ENCODE measurements at places on chromosomes 1 and 21.

- no peak for DNase-seq
These were observed 87.9 kb downstream of the DSCAM start for GRCh38 chr21:40759061-40759460.

DNA sequence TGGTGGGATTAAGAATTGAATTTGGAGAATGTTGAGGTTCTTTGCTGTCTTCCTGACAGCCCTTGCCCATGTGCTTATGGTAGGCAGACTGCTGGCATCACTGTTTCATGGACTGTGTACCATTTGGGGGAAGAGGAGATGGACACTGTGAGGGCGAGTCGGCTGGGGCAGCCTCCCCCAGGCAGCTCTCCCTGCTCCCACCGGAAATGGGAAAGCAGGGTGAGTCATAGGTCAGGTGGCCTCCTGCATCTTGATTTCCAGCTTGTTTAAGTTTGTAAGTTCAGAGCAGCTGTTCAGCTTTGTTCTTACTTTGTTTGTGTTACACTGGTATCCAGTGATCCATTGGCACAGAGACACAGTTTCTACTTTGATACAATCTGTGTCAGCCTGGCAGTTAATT lies 87.2 kb upstream of the CNIH3 start:
- no peak for DNase-seq

- DNase-seq = no peak
These were observed 7.0 kb downstream of the GPR37L1 start for GRCh38 chr1:202129453-202130296.

- DNase-seq = no peak
These were observed 306.3 kb upstream of the DUSP10 start for GRCh38 chr1:222048094-222048595.

GRCh38 chr1:43659212-43660166 lies 9.5 kb downstream of the KDM4A start:
- DNase-seq = no peak

DNA sequence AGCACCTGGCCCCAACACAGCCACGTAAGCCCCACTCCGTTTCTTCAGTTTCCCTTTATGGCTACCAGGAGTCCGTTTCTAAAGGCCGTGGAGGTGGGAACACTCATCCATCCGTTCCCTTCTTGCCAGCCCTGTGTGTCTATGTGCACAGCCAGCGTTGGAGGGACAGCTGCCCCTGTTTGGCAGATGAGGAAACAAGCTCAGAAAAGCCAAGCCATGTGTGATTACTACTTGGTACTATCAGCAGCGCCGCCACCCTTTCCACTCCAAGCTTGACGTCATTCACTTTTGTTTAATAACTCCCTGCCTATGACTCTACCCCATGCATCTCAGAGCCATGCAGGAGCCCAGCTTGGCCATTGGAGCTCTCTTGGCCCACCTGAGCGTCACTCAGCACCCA lies 3.5 kb downstream of the LRP8 start:
- no peak for DNase-seq

GRCh38 chr21:45090966-45091365 lies 16.6 kb downstream of the ADARB1 start:
- no peak for DNase-seq

- DNase-seq = no peak
These were observed 92.6 kb downstream of the ATG4C start for GRCh38 chr1:62876535-62876934.

GRCh38 chr21:25273959-25274358 lies 333.3 kb downstream of the MRPL39 start:
- no peak for DNase-seq

DNA sequence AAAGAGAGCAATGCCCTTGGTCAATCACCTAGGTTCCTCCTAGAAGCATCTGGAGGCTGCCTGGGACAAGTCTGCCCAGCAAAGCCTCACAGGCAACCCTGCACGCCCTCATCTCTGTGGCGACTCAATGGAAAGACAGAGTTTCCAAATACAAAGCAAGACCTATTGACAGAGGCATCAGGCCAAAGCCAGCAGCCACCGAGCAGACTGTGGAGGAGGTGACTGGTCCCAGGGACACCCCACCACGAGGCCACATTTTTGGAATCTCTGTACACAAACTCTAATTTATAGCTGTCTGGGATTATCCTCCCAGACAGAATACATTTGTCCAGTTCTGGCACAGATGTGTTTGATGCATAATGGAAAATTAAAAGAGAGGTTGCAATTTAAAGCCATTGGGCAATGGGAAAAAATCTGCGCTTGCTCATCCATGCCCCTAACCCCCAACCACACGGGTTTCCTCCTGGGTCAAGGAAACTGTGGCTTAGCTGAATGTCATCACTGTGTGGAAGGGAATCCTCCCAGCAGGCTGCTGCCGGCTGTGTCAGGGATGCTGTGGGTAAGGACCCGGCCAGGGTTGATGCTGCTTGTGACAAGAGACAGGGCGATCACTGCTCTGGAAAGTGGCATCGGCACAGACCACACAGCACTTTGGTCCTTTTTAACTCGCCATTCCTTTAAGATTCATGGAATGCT lies 14.3 kb downstream of the TSPAN2 start:
- DNase-seq = no peak

DNA sequence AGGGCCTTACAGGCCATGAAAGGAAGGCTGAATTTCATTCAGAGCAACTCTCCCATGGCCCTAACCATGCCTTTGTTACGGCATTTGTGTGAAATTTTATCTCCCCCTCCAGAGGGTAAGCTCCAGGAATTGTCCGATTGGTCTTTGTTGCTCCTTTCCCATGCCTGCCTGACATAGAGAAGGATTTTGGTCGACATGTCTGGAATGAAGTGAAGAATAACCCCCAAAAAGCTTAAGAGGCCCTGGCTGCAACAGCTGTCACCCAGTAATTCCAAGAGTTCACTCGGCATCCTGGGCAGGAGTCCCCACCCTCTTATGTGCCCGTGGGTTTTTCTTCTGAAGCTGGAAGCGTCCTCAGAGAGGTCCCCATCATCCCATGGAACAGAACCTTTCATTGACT lies 20.6 kb downstream of the CDA start:
- no peak for DNase-seq

- DNase-seq = no peak
These were observed 159.0 kb upstream of the ZC3H12A start for GRCh38 chr1:37315371-37315846.

GRCh38 chr1:81703756-81704463 lies 96.8 kb upstream of the ADGRL2 start:
- DNase-seq = no peak

GRCh38 chr1:109623601-109624161 lies 4.0 kb downstream of the AMPD2 start:
- no peak for DNase-seq

DNA sequence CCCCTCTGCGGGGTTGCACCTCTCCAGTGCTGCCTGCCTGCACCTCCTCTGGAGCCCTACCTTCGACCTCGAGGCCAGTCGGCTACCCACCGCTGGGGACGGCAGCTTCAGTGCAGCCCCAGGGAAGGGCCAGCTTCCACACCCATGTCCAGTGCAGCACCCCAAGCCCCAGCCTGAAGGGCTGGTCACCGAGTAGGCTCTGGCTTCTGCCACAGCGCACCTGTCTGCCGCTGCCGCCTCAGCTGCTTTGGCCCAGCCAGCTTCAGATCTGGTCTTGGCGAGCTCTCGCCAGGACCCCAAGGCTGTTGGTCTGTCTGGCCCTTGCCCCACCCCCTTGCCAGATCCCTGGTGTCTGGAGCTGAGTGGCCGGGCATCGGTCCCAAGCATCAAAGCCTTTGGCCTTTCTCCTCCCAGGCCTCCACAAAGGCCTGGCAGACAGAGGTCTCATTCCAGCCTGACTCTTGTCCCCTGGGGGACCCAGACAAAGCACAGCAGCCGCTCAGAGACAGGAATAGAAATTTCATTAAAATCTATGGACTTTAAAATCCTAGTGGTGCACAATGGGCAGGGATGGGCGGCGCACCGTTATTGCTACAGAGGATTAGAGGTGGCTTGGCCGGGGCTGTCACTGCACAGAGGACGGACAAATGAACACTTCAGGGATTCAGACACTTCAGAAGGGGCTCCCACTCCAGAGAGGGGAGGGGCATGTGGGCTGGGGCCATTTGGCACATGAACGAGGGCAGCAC lies 4.8 kb downstream of the CCDC24 start:
- no peak for DNase-seq

DNA sequence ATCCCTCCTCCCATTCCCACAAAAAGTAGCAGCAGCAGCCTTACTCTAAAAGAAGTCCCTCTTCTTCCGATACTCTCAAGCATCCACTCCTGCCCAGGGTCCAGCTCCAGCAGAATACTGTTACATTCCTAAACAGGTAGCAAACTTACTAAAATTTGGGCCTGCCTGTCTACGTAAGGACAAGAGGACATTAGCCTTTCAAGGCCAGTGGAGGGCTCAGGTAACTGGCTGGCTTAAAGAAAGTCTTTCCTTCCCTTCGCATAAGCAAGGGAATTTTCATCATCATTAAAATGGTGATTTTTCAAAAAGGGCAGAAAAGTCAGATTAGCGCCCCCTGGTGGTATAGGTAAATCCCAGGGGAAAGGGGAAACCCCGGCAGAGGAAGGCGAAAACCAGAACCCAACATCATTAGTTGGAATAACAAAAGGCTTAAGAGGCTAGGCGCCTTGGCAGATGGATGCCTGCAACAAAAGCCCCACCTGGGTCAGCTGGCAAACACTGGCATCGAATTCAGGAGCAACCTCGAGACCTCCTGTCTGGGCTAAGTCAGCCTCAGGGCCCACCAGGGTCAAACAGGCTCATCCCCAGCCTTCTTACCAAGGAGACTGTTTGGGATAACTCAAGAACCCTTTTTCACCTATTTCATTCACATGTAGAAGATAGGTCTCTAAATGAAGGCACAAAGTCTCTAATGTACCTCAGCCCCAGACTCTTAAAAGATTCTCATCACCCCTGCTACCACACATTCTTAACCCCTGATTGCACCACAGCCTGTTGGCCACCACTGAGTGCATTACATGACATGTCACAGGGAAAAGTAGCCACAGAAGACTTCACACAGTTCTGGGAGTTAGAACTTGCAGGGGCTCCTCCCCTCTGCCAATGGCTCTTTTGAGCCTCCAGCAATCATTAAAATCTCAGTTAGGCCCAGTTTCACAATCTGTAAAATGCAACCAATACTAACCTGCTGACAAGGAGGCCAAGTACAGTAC lies 36.7 kb downstream of the ERI3 start:
- DNase-seq = no peak

GRCh38 chr1:51612447-51612961 lies 4.4 kb upstream of the OSBPL9 start:
- no peak for DNase-seq

DNA sequence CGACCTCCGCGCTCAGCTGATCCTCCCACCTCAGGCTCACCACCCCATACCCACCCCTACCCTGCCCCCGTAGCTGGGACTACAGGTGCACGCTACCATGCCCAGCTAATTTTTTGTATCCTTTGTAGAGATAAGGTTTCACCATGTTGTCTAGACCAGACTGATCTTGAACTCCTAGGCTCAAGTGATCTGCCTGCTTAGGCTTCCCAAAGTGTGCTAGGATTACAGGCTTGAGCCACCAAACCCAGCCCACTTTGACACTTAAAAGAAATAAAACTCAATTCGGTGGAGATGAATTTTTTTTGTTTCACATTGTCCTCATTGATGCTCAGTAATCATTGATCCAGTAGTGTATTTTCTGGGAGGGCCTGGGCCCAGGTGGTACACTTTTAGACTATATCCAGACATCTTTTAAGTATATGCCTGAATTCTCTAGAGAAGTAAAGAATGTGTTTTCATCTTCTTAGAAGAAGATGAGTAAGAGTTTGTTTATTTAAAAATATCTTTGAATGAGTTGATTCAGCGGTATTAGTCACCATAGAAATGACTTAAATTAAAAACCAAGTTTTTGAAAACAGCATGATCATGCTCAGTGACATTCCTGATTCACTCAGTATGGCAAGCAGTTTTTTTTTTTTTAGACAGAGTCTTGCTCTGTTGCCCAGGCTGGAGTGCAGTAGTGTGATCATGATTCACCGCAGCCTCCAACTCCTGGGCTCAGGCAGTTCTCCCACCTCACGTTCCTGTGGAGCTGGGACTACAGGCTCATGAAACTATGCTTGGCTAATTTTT lies 57.8 kb downstream of the EPB41 start:
- no peak for DNase-seq

DNA sequence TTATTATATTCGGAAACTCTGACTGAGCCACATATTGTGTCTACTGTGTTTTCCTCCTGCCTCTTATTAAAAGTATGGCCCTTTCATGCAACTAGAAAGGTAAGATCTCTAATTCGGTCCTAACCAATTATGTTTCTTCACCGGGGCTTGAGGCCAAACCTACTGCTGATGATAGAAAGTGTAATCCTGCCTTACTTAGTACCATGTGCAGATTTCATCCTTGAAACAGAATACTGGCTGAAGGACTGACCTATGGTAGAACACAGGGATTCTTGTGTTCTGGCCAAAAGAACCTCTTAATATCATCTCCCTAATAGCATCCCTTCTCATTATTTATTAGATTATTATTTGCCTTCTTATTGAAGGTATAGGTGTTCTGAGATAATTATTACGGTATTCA lies 72.6 kb downstream of the TOR3A start:
- DNase-seq = no peak

DNA sequence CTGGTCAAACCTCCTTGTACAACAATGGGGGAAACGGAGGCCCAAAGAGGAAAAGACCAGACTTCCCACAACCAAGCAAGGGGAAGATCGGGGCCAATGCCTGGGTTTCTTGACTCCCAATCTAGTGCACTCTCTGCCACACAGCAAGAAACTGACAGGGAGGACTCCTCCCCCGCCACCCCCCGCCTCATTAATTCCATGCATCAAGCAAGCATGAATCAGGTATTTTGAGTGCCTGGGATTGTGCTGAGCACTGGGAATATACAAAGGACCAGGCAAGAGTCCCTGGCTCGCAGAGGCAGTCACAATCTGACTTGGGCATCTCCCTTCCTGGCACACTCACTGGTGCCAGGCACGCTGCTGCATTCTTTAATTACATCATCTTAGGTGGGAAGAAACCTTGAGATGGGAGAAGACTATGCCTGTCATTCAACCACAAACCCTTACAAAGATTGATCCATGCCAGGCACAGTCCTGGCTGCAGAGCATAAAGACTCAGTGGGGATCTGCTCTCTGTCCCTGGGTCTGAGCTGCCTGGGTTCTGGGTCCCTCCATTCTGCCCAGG lies 4.4 kb upstream of the KCNC4 start:
- DNase-seq = no peak

GRCh38 chr1:27037518-27037917 lies 24.9 kb upstream of the TENT5B start:
- no peak for DNase-seq

DNA sequence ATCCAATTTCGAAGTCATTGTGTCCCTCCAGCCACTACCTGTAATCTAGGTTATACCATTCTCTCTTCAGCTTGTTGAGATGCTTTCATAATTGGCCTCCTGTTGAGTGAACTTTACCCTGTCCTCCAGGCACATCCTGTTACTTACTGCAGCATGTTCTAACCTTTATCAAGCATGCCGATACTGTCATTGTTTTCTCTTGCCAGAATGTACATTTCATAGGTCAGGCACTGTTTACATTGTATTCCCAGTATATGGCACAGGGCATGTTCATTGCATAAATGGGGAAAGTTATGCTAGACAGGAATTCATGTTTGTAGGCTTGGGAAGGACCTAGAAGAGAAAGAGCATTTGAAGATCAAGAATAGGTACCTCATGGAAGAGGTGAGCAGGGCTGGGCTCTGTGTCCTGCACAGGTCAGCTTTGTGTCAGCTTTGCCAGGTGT lies 10.2 kb downstream of the CXADR start:
- no peak for DNase-seq

All from GM06990 (cell line).